ENCODE measurements at places on chromosomes 1 and 21. TPM values are rescaled to one million over a fixed set of nuclear protein-coding genes. Genes with fewer than 3 reads are reported as not detected.

TMEM51 gene
- 9.2 TPM for total RNA-seq

CCDC181 gene
- total RNA-seq: 1.5 TPM

FCER1G gene
- total RNA-seq: 0.85 TPM

CELA3A gene
- 9.6 TPM for total RNA-seq

KRTAP11-1 gene
- not detected for total RNA-seq

BLACAT1 gene
- 5.2 TPM for total RNA-seq

LIN28A gene
- total RNA-seq: 1,150 TPM

GIPC2 gene
- total RNA-seq: 1.6 TPM

PLA2G2D gene
- total RNA-seq: not detected

PTCH2 gene
- 1.1 TPM for total RNA-seq

KCNJ6 gene
- total RNA-seq: 0.35 TPM

FBXO28 gene
- 36.8 TPM for total RNA-seq

LEMD1 gene
- 26.3 TPM for total RNA-seq

AMY1C gene
- not detected for total RNA-seq

TRIM58 gene
- total RNA-seq: 1.6 TPM

B3GALT2 gene
- total RNA-seq: 0.05 TPM

FMO4 gene
- total RNA-seq: 3.6 TPM

RNF186 gene
- total RNA-seq: not detected

TEX38 gene
- 0.21 TPM for total RNA-seq

C1orf210 gene
- 11.7 TPM for total RNA-seq

IFNLR1 gene
- total RNA-seq: 7.7 TPM

TMEM82 gene
- 1.4 TPM for total RNA-seq

SEMA6C gene
- total RNA-seq: 16.3 TPM

C8B gene
- 0.30 TPM for total RNA-seq

FCRL5 gene
- 0.70 TPM for total RNA-seq

ATXN7L2 gene
- total RNA-seq: 10.9 TPM

SELENBP1 gene
- total RNA-seq: 17.9 TPM

TSSK3 gene
- total RNA-seq: 1.7 TPM

TMEM125 gene
- total RNA-seq: 27.8 TPM
